Cardiac septum (tissue), 1 donor: ENCODE measurements at places on chromosomes 2 and 18. TPM values are rescaled to one million over a fixed set of nuclear protein-coding genes. Genes with fewer than 3 reads are reported as not detected.

The ABCB6 gene
- total RNA-seq: 17.4 TPM

The CEP68 gene
- 21.6 TPM for total RNA-seq

The PLB1 gene
- total RNA-seq: 2.0 TPM

The TMEM37 gene
- 1.5 TPM for total RNA-seq

- DNase-seq: no peak
Measured at GRCh38 chr18:41058351-41059125, 896.5 kb upstream of the PIK3C3 start.

DNA sequence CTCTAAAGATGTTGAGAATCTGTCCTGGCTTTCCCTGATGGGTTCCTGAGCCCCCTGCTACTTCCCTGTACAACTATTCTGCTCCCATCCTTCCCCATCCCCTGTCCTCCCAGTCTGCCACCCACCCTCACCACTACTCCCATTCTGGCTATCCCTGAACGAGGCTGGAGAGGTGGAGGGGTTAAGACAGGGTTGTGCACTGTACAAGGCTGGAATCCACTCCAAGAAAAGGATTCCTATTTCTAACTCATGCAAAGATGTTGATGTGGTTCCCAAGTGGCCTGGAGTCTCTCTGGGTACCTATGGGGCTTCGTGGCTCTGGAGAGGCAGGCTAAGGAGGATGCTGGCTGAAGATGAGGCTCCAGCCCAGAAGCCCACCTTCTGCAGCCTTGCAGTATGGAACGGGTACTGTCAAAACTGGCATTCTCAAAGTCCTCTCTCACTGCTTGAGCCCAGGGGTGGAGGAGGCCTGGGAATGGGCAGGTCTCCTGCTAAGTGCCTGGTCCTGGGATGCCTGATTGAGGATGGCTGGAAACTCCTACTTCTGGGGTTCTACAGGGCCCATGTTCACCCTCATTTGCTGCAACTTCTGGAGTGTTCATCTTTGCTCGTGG lies 1.3 kb upstream of the FEV start:
- DNase-seq: no peak

- no peak for DNase-seq
Measured at GRCh38 chr2:116142644-116143227, 1671.8 kb upstream of the DDX18 start.
